ENCODE measurements at places on chromosomes 12 and 14. TPM values are rescaled to one million over a fixed set of nuclear protein-coding genes. Genes with fewer than 3 reads are reported as not detected.

LBHD2 gene
- not detected for total RNA-seq

GXYLT1 gene
- 9.6 TPM for total RNA-seq

CRACR2A gene
- total RNA-seq: 48.5 TPM

ANO4 gene
- not detected for total RNA-seq

EGLN3 gene
- total RNA-seq: 54.1 TPM

INTS13 gene
- total RNA-seq: 37.7 TPM

NYNRIN gene
- total RNA-seq: 0.17 TPM

KLHL33 gene
- not detected for total RNA-seq

BCL11B gene
- total RNA-seq: 95.8 TPM

ARG2 gene
- total RNA-seq: 2.3 TPM

SCN8A gene
- 0.41 TPM for total RNA-seq

RPL36AL gene
- total RNA-seq: 228 TPM

Data from T-helper 1 cell treated with Interleukin-12 subunit alpha and Interleukin-12 subunit beta and Interleukin-4 antibody, amounts not matched to agents 30 ng/mL and 1 ng/mL, for 36 hours (primary cell).